ENCODE measurements at places on chromosomes 5 and 9.

GRCh38 chr5:40841068-40841805, at the start of gene CARD6:
Gene CARD6, plus strand, starts transcription at chr5:40841367. Its CDS starts 16 bp downstream, at chr5:40841383.
- DNase-seq: no peak

DNA sequence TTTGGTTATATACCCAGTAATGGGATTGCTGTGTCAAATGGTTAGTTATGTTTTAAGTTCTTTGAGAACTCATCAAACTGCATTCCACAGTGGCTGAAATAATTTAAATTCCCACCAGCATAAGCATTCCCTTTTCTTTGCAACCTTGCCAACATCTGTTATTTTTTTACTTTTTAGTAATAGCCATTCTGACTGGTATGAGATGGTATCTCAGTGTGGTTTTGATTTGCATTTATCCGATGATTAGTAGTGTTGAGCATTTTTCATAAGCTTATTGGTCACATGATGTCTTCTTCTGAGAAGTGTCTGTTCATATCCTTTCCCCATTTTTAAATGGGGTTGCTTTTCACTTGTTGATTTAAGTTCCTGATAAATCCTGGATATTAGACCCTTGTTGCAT, 435.7 kb upstream of the RIOK2 start:
- DNase-seq: peak; percentile 77

- peak; percentile 65 for DNase-seq
These were observed 338.6 kb downstream of the SLIT3 start for GRCh38 chr5:168962306-168962705.

- peak; percentile 15 for DNase-seq
These were observed 174.3 kb downstream of the TRPM3 start for GRCh38 chr9:70947086-70947485.

DNA sequence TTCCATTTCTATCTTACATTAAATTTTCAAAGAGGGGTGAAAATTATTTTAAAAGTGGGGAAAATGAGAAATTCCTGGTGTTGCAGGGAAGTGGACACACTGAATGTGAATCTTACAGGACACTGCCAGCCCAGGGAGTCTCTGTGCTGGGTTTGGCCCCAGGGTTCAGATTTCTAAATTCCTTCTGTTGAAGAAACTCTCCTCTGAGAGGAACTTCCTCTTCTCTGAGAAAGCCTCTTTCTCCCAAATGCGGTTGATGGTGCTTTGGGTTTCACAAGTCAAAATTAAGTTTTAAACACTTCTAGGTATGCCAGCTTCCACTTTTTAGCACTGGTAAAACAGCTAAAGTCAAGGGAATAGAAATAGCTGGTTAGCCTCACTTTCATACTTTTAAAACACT, 317.9 kb upstream of the ITGA1 start:
- DNase-seq: no peak

DNA sequence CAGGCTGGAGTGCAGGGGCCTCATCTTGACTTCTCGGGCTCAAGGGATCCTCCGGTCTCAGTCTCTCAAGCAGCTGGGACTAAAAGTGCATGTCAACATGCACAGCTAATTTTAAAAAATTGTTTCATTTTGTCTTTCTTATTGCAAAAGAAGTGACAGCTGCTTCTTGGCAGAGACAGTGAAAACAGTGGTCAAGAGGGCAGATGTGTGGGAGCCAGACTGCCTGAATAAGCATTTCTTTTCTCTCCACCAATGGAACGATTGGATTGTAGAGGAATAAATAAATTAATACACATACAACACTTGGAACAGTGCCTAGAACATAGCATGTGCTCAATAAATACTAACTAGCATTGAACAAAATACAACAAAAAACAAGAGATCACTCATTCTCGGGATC, 27.4 kb upstream of the KIF4B start:
- no peak for DNase-seq

GRCh38 chr9:33535541-33535940, 11.5 kb downstream of the ANKRD18B start:
- no peak for DNase-seq

DNA sequence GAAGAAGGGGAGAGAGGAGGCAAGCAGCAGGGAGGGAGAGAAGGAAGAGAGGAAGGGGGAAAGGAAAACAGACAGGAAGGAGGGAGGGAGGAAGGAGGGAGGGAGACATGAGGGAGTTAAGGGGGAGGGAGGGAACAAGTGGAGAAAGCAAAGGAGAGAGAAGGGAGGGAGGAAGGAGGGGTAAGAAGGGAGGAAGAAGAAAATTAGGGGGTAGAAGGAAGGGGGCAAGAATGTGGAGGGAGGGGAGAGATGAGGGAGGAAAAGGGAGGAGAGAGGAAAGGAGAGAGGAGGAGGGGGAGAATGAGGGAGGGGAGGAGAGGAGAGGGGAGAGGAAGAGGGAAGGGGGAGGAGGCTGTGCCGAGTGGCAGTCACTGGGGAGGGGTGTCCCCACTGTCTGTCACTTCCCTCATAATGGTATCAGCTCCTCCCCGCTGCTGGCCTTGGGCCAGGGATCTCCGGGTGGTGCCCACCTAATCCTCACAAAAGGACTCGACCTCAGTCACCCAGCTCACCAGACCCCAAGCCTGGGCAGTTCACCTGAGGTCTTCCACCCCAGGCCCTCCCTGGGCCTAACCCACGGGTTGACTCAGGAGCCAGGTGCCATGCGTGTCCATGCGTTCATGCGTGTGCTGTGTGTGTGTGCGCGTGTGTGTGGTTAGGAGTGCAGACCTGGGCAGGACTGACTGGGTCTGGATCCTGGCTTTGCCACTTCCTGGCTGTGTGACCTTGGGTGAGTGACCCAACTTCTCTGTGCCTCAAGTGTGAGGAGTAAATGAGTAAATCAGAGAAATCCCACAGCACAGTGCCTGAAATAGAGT, 18.1 kb downstream of the C9orf50 start:
- peak; percentile 26 for DNase-seq

DNA sequence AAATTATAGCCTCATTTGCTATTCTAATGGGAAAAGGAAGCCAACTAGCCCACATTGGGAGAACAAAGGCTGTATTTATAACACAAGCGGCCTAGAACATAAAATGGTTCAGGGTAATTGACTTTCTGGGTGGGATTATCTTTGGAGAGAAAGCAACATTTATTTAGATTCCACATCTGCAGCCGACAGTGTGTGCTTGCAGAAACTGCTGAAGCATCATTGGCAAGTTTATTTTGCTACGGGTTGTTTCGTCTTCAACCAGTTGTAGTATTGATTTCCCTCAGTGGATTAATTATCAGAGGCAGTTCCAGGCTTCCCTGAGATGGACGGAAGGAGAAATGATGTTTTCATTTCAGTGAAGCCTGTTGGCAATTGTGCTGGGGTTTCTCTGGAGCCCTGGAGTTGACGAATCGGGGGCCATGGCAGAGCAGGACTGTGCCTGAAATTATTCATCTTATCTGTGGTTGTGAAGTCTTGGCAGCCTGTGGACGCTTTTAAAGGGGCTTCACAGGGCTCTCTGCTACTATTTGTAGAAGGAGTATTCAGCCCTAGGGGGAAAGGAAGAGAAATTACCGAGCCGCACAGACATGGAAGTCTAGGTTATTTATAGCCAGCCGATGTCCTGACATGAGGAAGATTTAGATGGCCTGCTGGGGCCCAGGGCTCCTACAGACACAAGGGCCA, 290.6 kb upstream of the IRX4 start:
- no peak for DNase-seq

DNA sequence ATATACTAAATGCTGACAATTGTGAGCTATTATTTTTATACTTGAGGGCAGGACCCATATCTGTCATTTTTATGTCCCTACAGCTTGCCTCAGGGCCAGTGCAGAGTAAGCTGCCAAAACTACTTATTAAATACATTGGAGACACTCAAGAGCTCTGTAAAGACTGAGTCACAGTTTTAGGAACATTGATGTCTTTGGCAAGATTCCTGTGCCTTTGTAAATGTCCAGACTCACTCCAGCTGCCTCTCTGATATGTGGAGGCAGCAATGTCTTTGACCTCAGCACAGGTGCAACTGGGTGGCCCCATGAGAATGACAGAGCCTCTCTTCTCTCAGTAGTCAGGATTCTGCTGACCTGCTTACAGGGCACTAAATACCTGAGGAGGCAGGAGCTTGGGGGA, 363.2 kb downstream of the OSTF1 start:
- peak; percentile 64 for DNase-seq

GRCh38 chr5:66694036-66694435, 97.8 kb downstream of the MAST4 start:
- peak; percentile 66 for DNase-seq

DNA sequence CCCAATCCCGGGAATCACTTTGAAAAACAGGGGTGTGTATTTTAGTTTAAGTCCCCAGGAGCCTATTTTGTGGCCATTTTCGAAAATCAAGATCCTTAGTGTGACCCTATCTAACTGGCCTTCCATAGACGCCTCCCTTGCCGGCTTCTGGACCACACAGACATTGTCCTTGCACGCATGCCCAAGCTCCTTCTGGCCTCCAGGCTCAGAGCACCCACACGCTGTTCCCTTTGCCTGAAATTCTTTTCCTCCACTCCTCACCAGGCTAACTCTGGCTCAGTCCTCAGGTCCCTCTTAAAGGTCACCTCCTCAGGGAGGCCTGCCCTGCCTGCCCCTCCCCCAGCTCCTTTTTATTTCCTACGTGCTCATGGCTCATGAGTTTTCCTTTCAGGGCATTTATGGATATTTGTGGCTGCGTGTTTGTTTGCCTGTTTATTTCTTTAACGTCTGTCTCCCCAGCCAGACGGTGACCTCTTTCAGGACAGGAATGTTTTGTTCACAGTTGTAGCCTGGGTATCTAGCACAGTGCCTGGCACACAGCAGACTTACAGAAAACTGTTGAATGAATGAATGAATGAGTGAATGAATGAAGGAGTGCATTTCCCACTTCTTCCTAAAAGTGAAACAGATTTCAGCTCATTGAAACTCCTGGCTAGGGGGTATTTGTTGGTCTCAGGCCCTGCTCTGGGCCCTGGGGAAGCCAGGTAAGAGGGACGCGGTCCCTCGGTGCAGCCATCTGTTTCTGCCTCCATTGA, 79.1 kb upstream of the IER5L start:
- no peak for DNase-seq

GRCh38 chr5:143432658-143433239, 29.3 kb upstream of the NR3C1 start:
- no peak for DNase-seq

- no peak for DNase-seq
These were observed 131.4 kb downstream of the CCDC192 start for GRCh38 chr5:127834554-127834953.

GRCh38 chr5:24642022-24642421, 2.8 kb downstream of the CDH10 start:
- peak; percentile 8 for DNase-seq

DNA sequence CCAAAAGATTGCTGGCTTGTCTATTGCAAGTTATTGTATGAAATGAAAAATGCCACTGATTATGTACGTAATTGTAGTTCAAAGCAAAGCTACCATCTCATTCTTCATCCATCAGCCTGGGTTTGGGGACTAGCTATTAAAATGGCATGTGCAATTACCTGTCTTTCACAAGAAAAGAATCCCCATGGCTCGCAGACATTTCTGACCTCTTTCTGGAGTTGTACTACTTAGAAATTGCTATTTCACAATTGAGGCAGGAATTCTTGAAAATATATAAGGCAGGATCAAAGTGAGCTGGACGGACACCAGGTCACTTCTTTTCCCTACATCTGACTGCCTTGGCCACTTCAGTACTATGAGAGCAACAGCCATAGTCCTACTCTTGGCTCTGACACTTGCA, at the start of gene SPINK9:
Gene SPINK9, plus strand, starts transcription at position 301 of the 400 bp plus-strand sequence. Its CDS starts 55 bp downstream, at position 356.
- no peak for DNase-seq

GRCh38 chr9:108467653-108468324, 388.0 kb downstream of the ACTL7B start:
- peak; percentile 44 for DNase-seq

- DNase-seq: peak; percentile 45
These were observed 33.5 kb upstream of the APC start for GRCh38 chr5:112703866-112704820.

- no peak for DNase-seq
These were observed 233.7 kb upstream of the ADRA1B start for GRCh38 chr5:159682623-159683022.

DNA sequence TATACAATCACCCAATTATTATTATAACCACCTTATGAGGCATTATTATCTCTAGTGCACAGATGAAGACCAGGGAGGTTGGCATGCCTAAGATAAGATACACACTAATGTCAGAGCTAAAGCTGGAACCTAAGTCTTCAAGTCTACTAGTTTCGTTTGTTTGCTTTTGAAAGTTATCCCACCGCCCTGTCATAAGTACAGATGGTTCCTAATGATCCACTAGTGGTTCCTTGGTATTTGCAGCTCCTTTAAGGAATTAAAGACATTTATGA, 14.1 kb downstream of the NDUFA8 start:
- no peak for DNase-seq

All from fibroblast of skin of back (primary cell).